ENCODE measurements at places on chromosomes 5 and 9. TPM values are rescaled to one million over a fixed set of nuclear protein-coding genes. Genes with fewer than 3 reads are reported as not detected.

CDC25C gene
- 16.9 TPM for total RNA-seq

DNA sequence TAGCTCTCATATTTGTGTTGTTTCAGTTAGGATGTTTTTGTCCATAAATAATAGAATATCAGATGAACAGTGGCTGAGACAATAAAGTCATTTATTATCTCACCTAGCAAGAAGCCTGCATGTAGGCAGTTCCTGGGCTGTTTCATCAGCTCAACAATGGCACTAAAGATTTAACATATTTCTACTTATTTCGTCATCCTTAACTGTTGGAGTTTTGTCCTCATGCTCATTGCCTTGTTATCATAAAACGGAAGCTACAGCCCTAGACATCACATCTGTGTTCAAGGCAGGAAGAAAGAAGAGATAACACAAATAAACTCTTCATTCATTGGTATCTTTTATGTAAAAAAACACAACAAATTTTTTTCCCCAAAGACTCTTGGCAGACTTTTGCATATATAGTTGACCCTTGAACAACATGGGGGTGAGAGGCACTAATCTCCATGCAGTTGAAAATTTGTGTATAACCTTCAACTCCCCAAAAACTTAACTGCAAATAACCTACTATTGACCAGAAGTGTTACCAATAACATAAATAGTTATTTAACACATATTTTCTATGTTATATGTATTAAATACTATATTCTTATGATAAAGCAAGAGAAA, 277.2 kb upstream of the ADRA1B start:
- no peak for DNase-seq

GRCh38 chr5:132253008-132253441, 4.5 kb upstream of the PDLIM4 start:
- no peak for DNase-seq

GRCh38 chr9:8052991-8053390, 253.4 kb upstream of the DMAC1 start:
- no peak for DNase-seq

DNA sequence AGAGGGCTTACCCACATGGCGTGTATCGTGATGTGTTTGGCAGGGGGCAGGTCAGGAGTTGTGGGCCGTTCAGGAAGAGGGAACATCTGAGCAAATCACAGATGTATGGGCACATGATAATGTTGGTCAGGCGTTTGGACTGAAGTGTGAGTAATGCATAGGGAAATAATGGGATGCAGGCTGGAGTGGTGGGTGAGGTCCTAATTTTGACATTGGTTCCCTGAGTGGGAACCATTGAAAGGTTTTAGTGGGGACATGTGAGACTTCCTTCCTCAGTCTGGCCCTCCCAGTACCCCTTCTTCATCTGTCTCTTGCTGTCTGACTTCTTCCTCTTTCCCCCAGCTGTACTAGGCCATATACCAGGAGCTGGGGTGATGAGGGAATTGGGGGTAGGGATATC, 7.6 kb downstream of the OTULIN start:
- no peak for DNase-seq

DNA sequence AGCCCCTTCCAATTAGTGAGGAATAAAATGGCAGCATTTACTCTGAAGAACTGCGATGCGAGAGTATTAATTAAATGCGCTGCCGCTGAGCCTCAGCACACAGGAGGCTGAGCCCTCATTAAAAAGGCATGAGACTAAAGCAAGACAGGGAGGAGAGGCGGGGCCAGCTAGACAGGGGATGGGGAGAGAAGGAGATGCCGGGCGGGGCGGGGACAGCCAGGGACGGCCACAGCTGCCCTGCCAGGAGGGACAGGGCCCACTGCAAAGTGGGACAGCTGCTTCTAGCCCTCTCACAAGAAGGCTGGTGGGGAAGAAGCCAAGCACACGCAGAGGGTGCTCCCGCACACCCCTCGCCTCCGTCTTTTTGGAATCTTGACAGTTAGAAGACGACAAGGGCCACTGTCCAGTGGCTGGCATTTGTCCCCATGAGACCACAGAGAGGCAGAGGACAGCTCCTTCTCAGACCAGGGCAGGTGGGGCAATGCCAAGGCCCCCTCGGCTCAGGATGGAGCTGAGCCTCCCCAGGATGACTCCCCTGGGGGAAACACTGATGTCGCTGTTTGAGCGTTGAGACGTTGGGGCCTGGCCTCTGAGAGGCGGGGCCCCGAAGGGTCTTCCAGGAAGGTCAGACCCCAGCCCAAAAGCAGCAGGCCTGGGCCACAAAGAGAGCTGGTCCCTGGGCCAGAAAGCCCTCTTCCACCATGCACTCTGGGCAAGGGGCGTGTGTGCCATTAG, 26.9 kb downstream of the ADAMTS2 start:
- no peak for DNase-seq

FOXD4L5 gene
- total RNA-seq, result 0.06 TPM

GRCh38 chr5:149200355-149200754, 59.1 kb downstream of the ABLIM3 start:
- DNase-seq, result no peak

DNA sequence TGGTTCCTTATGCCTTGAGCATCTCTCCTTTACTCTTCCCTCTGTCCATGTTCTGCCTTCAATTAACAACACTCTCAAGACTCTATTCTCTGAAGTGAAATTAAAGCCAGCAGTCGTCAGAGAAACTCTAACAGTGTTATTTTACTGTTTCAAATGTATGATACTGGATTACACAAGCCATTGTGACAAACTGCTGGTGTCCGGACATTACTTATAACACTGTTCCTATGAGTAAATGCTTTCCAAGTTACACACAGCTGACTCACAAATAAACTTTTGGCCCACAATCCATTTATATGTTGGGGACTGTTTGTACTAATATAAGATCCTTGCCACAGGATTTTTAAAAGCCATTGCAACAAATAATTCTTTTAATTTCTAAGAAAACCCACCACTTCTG, 63.2 kb upstream of the GHR start:
- DNase-seq, result peak; percentile 35

- no peak for DNase-seq
These were observed 196.5 kb upstream of the CDH9 start for GRCh38 chr5:27234916-27235315.

DNA sequence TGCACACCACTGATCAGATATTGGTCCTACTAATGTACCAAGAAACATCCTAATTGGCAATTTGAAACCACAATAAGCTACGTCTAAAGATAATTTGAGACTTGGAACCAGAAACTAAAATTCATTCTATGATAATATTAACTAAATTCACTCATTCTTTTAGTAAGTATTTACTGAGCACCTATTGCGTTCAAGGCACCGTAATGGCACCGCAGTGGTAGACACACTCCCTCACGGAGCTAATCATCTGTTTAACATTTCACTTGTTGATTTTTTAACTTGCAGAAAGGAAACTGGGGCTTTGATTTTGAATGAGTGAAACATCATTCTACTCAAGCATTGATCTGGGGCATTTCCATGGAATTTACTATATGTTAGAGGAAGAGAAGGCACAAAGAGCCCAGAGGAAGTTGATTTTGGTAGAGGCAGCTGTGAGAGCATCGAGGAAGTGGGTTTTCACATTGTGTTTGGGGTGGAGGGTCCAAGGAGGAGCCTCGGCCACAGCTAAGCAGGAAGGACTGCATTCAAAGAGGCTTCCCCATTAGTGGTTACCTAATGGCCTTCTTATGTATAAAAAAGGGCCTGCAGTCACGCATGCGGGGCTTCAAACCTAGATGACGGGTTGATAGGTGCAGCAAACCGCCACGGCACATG, 7.1 kb downstream of the RAPGEF1 start:
- no peak for DNase-seq

SLC23A1 gene
- total RNA-seq, result not detected

- DNase-seq, result peak; percentile 58
These were observed 62.8 kb downstream of the CDKN2A start for GRCh38 chr9:21931428-21931827.

CKMT2 gene
- total RNA-seq, result not detected

- DNase-seq, result peak; percentile 93
These were observed 379.0 kb upstream of the GRAMD2B start for GRCh38 chr5:126044111-126044668.

GRCh38 chr9:124735121-124735520, 36.0 kb downstream of the NR6A1 start:
- peak; percentile 64 for DNase-seq

MCTP1 gene
- 16.6 TPM for total RNA-seq

ANGPTL2 gene
- total RNA-seq, result 13.5 TPM

LMX1B gene
- not detected for total RNA-seq

SPATA31D4 gene
- total RNA-seq, result not detected

All from LHCN-M2 (cell line).